Kidney (tissue), 22 donors: ENCODE measurements at places on chromosomes 6 and 20. TPM values are rescaled to one million over a fixed set of nuclear protein-coding genes. Genes with fewer than 3 reads are reported as not detected.

DNA sequence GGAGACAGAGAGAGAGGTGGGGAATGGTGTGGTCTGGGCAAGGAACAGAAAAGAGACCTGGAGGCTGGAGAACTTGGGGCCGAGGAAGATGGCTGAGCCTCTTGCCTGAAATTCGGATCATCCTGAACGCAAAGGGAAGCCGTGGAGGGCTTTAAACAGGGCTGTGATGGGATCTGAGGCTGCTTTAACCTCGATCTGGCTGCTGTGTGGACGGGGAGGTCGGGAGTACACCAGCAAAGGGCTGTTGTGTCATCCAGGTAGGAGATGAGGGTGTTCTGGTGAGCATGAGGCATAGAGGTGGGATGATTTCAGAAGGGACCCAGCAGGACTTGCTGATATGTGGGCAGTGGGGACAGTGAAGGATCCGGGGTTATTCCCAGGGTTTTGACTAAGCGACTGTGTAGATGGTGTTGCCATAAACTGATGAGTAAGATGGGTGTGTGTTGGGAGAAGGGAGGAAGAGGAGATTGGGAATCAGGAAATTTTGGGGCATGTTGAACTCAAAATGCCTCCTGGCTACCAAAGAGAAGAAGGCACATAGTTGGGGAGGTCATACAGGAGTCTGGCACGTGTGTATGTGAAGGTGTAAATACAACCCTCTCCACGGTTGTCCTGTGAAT lies 158.5 kb downstream of the NFATC2 start:
- no peaks in the 10 kb centered on the region for H3K4me1 ChIP-seq
- no peak overlapping the region for H3K4me3 ChIP-seq
- no peak for DNase-seq
- H3K27me3 ChIP-seq: no peaks in the 10 kb centered on the region
- no peak overlapping the region for H3K27ac ChIP-seq

- H3K27ac ChIP-seq: no peak overlapping the region
- H3K27me3 ChIP-seq: no peaks in the 10 kb centered on the region
- no peak for DNase-seq
- no peaks in the 10 kb centered on the region for H3K4me1 ChIP-seq
- no peak overlapping the region for H3K4me3 ChIP-seq
Observed at GRCh38 chr6:166744223-166745134, 117.4 kb upstream of the RPS6KA2 start.

GRCh38 chr6:28343898-28344677 lies 5.7 kb upstream of the ZKSCAN3 start:
- no peak overlapping the region for H3K4me3 ChIP-seq
- H3K27ac ChIP-seq: no peak overlapping the region
- no peak for DNase-seq

DNA sequence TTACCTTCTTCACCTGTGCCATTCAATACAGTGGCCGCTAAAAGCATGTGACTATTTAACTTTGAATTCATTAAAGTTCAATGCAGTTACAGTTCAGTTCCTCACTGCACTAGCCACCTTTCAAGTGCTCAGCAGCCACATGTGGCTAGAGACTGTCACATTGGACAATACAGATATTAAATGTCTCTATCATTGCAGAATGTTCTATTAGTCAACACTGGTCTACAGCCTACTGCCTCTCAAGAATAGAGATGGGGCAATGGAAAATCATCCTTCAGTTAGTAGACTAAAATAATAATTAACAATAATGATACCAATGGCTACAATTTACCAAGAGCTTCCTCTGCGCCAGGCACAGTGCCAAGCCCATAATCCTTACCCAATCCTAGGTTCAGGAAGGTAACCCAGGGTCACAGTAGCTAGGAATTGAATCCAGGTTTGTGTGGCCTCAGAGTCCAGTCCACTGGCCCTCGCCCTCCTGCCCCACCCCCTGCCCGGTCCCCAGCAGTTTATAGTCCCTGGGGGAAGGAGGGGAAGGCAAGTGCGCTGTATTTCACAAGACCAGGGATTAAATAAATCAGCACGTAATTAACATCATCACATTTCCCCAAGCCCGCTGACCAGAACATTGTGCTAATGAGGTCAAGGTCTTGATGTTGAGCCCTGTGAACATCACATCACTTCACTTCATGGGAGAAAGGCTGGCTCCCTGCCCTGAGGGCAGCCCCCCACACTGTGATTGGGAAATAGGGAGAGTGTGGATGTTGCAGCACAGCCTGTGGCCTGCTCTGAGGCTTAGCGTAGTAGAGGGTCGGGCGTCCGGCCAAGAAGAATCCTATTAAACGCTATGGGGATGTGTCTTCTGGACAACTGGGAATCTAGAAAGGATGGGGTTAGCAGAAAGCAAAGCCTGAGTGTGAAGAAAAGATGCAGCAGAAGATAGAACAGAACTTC lies 147.2 kb downstream of the VEGFA start:
- no peaks in the 10 kb centered on the region for H3K36me3 ChIP-seq
- peaks cover 46% of the 10 kb centered on the region for H3K4me1 ChIP-seq
- H3K27me3 ChIP-seq: no peaks in the 10 kb centered on the region
- H3K27ac ChIP-seq: peak overlapping the region; percentile 56
- no peak for DNase-seq
- H3K4me3 ChIP-seq: no peak overlapping the region

DNA sequence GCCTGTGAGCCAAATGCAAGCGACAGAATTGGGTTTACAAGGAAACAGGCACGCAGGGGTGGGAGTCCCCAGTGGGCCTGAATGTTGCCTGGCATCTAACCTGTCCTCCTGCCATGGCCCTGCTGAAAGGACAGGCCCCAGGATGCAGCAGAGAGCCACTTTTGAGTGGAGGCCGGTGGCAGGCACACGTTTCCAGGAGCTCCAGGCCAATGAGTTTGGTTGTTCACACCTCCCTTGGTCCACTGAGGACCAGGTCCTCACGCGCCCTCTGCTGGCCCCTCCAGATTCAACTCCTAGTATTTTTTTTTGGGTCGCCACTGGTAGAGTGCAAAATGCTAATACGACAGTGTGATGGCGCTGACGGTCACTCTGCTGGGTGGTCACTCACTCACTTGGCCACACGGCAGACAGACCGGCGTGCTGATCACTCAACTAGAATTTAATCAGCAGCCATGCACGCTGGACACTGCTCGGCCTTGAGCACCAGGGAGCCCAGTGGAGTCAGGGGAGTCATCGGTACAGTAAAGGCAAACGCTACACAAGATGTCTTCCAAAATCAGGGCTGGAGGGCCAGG lies 81.7 kb upstream of the NFATC2 start:
- H3K4me1 ChIP-seq: no peaks in the 10 kb centered on the region
- peak; percentile 64 for DNase-seq

DNA sequence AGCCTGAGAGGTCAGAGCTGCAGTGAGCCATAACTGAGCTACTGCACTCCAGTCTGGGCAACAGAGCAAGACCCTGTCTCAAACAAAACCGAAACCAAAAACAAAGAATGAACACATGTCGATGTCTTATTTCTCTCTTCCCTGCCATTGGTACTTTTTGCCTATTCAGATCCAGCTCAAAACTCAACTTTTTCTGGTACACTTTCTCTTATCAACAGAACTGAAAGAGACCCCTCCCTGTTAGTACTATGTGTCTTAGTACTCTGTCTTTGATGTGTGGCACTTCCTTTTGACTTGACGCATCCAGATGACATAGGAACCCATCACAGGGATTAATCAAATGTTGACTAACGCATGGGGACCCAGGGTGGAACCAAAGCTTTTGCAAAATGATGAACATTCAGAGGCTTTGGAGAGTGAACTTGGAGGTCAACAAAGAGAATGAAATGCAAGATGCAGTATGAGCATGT lies 44.8 kb downstream of the AKAP12 start:
- no peaks in the 10 kb centered on the region for H3K27me3 ChIP-seq
- H3K27ac ChIP-seq: peak overlapping the region; percentile 54
- H3K36me3 ChIP-seq: no peaks in the 10 kb centered on the region
- DNase-seq: no peak
- H3K4me1 ChIP-seq: peaks cover 4% of the 10 kb centered on the region

GRCh38 chr20:25669826-25670422 lies 26.7 kb downstream of the ZNF337 start:
- H3K27ac ChIP-seq: no peak overlapping the region
- H3K4me3 ChIP-seq: no peak overlapping the region
- no peak for DNase-seq
- no peaks in the 10 kb centered on the region for H3K27me3 ChIP-seq
- peaks cover 18% of the 10 kb centered on the region for H3K36me3 ChIP-seq

DNA sequence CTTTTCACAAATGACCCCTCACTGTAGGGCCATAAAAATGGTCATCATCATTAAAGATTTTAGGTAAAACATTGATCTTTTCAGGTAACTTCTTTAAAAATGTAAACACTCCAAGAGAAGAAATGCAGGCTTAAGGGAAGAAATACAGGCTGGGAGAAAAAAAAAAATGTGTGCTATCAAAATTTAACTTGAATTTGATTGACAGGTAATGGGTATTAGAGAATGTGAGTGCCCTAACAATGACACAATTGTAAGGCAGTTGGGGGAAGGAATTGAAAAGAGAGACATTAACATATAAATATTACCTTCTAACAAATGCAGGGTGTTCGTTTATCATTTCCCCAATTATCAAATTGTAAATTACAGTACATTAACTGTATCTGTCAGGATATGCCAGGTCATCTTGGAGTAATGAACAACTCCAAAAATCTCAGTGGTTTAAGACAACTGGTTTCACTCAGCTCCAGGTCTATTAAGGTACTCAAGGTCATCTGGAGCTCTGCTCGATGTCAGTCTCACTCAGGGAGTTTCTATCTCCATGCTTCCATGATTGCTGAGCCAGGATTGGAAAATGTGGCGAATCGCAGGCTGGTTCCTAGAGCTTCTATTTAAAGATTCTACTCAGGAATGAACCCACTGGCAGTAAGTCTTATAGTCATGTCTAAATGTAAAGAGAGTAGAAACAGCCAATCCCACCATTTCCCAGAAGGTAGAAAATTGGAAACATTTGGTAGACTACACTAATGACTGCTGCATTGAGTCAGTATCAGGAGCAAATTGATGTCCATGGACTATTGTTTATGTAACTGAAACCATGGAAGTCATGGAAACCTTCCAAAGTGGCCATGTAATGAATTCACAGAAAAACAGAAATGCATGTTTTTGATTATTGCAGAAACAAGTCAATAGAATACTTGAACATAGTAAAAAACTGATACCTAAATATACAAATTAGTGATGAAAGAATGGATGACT lies 55.6 kb downstream of the FRK start:
- H3K27ac ChIP-seq: no peak overlapping the region
- no peak overlapping the region for H3K4me3 ChIP-seq
- H3K4me1 ChIP-seq: no peaks in the 10 kb centered on the region
- no peaks in the 10 kb centered on the region for H3K36me3 ChIP-seq
- no peak for DNase-seq

- H3K4me3 ChIP-seq: no peak overlapping the region
- DNase-seq: no peak
- H3K27ac ChIP-seq: no peak overlapping the region
- H3K27me3 ChIP-seq: no peaks in the 10 kb centered on the region
Observed at GRCh38 chr6:74269600-74269858, 573.5 kb downstream of the CD109 start.

DNA sequence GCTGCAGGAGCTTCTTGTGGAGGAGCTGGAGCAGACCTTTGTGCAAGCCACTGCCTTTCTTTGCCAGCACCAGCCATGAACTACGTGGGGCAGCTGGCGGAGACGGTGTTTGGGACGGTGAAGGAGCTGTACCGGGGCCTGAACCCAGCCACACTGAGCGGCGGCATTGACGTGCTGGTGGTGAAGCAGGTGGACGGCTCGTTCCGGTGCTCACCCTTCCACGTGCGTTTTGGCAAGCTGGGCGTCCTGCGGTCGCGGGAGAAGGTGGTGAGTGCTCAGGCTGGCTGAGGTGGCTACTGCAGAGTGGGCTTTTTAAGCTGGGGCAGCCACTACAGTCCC lies 5.1 kb downstream of the LPIN3 start:
- H3K4me3 ChIP-seq: no peak overlapping the region
- H3K27ac ChIP-seq: no peak overlapping the region
- DNase-seq: no peak
- no peaks in the 10 kb centered on the region for H3K27me3 ChIP-seq

DNA sequence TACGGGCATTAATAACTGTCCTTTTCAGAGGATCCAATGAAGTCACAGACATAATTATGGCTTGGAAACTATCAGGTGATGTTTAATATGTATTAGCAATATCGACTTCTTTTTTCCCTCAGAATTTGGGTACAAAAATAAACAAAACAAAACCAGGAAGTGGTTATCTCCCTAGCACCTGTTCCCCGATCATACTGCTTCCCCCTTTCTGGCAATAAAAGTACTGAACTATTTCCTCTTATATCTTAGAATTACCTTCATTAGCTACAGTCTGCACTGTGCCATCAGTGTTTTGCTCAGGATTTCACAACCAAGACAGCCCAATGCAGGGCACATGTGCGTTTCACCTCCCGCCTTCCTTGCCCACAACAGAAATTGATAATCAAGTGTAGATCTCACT lies 216.9 kb upstream of the BTBD3 start:
- no peak for DNase-seq
- no peaks in the 10 kb centered on the region for H3K4me1 ChIP-seq
- no peaks in the 10 kb centered on the region for H3K27me3 ChIP-seq
- no peak overlapping the region for H3K4me3 ChIP-seq
- no peak overlapping the region for H3K27ac ChIP-seq
- H3K36me3 ChIP-seq: no peaks in the 10 kb centered on the region

GRCh38 chr6:73694711-73695411 lies 1.1 kb upstream of the CD109 start:
- no peaks in the 10 kb centered on the region for H3K27me3 ChIP-seq
- H3K27ac ChIP-seq: no peak overlapping the region
- no peaks in the 10 kb centered on the region for H3K4me1 ChIP-seq
- H3K4me3 ChIP-seq: peak overlapping the region; percentile 71
- no peaks in the 10 kb centered on the region for H3K36me3 ChIP-seq
- no peak for DNase-seq

DNA sequence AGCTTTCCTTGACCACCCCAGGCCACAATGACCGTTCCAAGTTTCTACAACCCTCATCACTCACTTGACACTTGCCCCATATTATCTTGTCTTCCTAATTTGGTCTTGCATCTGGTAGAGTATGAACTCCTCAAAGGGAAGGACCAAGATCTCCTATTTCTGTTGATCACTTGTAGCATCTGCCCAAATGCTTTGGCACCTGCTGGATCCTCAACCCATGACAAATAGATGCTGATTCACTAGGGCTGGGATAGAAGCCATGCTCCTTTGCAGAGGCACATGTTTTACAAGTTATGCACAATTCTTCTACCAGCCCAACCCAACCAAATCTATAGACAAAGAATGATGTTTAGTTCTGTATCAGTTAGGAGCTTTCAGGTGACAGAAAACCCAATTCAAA lies 110.7 kb downstream of the UNC5CL start:
- H3K36me3 ChIP-seq: no peaks in the 10 kb centered on the region
- DNase-seq: no peak
- no peaks in the 10 kb centered on the region for H3K27me3 ChIP-seq
- H3K4me1 ChIP-seq: no peaks in the 10 kb centered on the region
- no peak overlapping the region for H3K4me3 ChIP-seq
- H3K27ac ChIP-seq: no peak overlapping the region

GRCh38 chr20:15077733-15078250 lies 740.4 kb upstream of the FLRT3 start:
- H3K4me3 ChIP-seq: no peak overlapping the region
- no peaks in the 10 kb centered on the region for H3K36me3 ChIP-seq
- H3K4me1 ChIP-seq: no peaks in the 10 kb centered on the region
- no peak for DNase-seq
- no peaks in the 10 kb centered on the region for H3K27me3 ChIP-seq

The FILIP1 gene
- total RNA-seq: 4.6 TPM

The SLC23A2 gene
- total RNA-seq: 20.5 TPM

The MYLK2 gene
- total RNA-seq: not detected

The SYCP2 gene
- total RNA-seq: 3.0 TPM

The COX4I2 gene
- total RNA-seq: 1.3 TPM

The TBXT gene
- not detected for total RNA-seq

The RAB32 gene
- total RNA-seq: 19.9 TPM

The ZBTB22 gene
- 22.9 TPM for total RNA-seq

The DZANK1 gene
- total RNA-seq: 6.2 TPM

The CD83 gene
- total RNA-seq: 4.0 TPM

The STAU1 gene
- 85.4 TPM for total RNA-seq
